ENCODE measurements at places on chromosomes 11 and 22.

- no peak for DNase-seq
Measured at GRCh38 chr11:69079661-69080256, 31.0 kb downstream of the TPCN2 start.

- DNase-seq = no peak
Measured at GRCh38 chr22:19664406-19664805, 49.9 kb upstream of the SEPTIN5 start.

DNA sequence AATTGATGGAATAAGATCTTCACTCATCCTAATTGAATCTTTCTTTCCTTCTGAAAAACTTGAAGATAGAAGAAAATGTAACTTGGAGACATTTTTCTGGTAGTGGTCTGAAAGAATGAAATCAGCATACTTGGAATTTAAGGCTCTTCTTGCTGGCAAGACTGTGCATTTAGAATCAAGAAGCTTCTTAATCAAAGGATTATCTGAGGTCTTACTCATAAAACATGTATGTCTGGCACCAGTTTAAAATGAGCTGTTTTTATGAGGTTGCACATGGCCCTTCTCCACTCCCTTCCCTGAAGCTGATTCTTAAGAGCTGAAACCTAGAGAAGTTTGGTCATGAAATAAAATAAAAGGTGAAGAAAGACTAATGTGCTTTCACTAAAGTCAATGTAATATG, 77.3 kb downstream of the ARHGEF12 start:
- DNase-seq = no peak

DNA sequence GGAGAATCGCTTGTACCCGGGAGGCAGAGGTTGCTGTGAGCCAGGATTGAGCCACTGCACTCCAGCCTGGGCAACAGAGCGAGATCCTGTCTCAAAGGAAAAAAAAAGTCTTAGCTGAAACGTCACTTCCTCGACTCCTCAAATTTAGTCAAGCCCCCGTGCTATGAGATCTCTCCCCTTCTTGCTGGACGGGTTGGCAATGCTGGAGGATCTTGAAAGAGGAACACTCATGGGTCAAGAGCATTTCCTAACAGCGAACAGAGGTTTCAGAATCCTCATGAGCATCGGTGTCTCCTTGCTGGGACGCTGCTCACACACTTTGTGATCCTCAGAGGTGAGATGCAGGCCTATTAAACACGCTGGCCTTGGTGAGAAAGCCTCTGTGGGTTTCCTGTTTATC, 35.9 kb downstream of the APOL3 start:
- no peak for DNase-seq

GRCh38 chr11:110148775-110149744, 55.9 kb downstream of the ZC3H12C start:
- DNase-seq = no peak

- DNase-seq = no peak
Measured at GRCh38 chr11:122697636-122698167, 42.2 kb downstream of the UBASH3B start.

GRCh38 chr22:43516386-43516785, 104.6 kb downstream of the MPPED1 start:
- DNase-seq = no peak

Data from T-helper 1 cell (primary cell).